ENCODE measurements at places on chromosomes 7 and 10. TPM values are rescaled to one million over a fixed set of nuclear protein-coding genes. Genes with fewer than 3 reads are reported as not detected.

Gene CHCHD2
- total RNA-seq, result not detected

Gene HMX3
- 0.35 TPM for total RNA-seq

Gene ARL3
- 9.4 TPM for total RNA-seq

Gene ARHGEF35
- total RNA-seq, result 26.3 TPM

Gene KBTBD2
- 34.9 TPM for total RNA-seq

DNA sequence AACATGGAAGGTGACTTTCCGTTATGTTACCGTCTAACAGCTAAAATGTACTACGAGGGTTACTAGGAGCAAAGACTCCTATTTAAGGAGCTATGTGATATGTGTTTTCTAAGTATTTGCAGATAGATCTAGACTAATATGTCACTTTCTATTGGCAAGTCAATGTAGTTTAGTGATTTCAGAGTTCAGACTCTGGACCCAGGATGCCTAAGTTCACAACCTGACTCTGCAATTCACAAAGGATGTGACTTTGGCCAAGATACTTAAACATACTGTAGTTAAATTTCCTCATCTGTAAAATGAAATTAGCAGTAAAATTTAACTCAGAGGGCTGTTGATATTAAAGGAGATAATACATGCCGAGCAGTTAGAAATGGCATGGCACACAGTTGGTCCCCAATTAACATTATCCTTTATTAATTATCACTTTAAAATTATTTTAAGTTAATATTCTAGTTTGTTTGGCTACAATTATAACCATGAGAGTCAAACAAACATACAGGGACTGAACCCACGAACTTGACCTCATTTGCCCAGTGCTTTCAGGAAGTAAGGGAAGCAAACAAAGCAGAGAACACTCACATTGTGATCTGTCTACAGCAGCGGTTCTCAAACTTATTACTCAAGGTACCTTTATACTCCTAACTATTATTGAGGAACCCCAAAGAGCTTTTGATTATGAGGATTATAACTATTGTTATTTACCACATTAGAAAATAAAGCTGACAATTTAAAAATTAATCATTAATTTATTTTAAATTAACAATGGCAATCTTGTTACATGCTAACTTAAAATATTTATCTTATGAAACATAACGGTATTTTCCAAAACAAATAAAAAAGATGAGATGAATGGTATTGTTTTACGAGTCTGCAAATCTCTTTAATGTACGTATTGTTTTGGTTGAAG lies 94.4 kb downstream of the ANK3 start:
- no peak for DNase-seq

GRCh38 chr7:114957444-114957843 lies 35.5 kb downstream of the MDFIC start:
- DNase-seq, result no peak

DNA sequence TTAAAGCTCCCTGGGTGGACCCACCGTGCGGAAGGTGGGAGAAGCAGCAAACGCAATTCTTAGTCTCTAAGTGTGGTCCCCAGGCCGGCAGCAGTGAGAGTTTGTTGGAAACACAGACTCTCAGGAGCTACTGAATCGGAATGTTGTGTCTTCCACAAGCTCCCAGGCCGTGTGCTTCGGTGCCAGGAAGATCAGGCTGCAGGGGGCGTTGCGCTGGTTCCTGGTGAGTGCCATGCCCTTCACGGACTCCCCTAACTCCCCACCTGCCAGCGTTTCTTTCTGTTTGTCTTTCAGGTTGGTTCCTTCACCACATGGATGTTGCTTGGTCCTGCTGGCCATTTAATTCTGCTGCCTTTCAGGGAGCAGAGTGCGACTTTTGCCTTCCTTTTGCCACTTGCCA lies 91.2 kb upstream of the PITRM1 start:
- no peak for DNase-seq

DNA sequence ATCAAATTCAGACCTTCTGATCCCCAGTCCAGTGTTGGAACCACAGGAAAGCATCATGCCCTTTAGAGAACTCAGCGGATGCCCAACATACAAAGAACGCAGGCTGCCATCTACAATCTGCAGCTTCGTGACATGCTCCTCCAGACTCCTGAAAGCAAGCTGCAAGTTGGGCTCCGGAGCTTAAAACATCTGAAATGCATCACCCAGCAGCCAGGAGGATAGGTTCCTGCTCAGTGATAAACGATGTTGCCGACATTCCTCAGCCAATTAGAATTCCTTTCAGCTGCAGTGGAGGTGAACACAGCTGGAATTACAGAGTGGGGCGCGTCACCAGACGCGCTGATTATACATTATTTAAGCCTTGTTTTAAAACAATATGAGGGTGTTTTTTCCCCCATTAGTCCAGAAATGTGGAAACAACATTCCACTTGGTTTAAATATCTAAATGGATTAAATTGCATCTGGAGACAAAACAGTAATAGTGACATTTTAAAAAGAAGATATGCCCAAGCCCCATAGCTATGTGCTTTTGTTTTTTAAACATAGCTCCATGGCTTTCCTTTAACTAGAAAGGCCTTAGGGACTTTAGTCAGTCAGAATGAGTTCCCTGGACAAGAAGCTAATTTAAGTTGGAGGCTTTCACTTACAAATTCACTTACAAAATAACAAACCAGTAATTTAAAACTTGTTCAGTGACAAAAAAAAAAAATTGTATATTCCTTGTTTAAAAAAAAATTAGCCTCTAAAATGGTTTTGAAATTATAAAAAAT lies 6.3 kb downstream of the SMURF1 start:
- DNase-seq, result peak; percentile 94

DNA sequence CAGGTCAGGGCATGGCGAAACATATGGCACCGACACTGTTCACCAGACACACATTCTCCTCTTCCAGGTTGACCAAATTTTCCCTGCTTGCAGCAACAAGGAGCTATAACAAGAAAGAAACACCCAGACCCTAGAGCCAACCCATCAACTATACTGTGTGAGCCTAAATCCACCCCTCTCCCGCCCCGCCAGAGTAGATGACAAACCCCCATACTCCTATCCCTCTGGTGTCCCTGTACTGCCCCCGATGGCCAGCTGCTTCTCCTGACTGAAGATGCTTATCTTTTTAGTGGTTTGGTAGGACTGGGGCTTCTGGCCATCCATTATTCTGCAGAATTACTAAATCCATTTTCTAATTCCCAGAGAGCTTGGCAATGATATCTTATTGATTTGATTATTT lies 70.1 kb upstream of the EEPD1 start:
- DNase-seq, result peak; percentile 60

- no peak for DNase-seq
Measured at GRCh38 chr7:42961170-42961569, 29.0 kb downstream of the MRPL32 start.

GRCh38 chr10:49827297-49827696 lies 65.2 kb upstream of the OGDHL start:
- DNase-seq, result peak; percentile 40

DNA sequence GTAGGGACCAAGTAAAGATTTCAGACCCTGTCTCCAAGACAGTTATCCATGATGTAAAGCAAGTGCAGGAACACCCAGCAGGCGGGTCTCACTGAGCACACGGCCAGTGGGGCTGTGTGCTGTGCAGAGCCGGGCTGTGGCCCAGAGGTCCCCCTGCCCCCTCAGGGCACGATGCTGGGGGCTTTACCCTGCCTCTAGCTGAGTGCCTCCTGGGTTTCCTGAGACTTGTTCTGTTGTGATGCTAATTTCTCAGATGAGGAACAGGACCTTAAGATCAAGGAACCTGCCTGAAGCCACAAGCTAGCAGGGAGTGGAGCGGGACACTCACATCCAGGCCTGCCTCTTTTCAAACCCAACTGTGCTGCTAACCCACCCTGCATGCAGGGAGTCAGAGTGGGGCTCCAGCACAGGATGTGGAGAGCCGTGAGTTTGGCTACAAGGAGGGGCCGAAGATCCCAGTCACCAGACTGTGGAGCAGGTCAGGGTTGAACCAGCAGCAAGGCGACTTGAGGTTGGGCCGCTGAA lies 76.1 kb upstream of the LYZL2 start:
- peak; percentile 21 for DNase-seq

DNA sequence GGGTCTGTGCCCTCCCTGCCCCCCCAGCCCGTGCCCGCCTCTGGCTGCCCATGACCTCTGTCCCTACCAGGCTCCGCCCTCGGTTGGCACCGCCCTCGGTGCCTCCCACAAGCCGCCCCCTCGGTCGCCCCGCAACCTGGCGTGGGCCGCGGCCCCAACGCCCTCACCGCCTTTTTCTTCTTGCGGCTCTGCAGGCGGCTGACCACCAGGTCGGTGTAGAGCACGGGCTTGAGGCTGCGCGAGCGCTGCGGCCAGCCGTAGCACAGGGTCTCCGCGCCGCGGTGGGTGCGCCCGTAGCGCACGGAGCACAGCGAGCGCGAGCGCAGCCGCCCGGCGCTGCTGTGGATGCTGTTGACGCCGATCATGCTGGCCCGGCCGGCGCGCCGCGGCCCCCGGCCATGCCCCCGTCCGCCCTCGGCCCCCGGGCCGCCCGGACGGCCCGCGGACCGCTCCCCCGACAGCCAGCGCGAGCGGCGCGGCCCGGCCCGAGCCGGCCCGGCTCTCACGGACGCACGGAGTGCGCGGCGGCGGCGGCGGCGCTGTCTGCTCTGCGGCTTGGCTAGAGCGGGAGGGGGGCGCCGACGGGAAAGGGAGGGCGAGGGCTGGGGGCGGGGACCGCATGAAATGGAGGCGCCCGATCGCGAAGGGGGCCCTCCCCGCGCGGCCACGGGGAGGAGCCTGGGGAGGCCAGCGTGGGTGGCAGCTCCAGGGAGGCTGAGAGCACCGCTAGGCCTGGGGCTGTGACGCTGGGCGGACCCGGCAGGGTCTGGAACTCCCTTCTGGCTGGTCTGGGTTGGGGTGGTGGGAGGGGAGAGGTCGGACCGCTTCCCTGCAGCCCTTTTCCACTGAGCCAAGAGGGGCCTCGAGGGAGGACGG lies 9.6 kb downstream of the PSD start:
- DNase-seq, result peak; percentile 64

DNA sequence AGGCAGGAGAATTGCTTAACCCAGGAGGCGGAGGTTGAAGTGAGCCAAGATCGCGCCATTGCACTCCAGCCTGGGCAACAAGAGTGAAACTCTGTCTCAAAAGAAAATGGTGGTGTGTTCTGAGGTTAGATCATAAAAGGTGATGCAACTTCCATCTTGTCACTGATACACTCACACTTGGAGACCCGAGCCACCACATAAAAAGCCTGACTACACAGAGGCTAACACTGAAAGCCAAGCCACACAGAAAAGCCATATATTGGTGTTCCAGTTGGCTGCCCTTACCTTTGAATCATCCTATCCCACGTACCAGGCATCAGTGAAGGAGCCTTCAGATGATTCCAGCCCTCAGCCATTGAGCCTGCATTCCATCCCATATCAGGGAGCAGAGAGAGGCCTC lies 4.0 kb downstream of the MORN4 start:
- no peak for DNase-seq

GRCh38 chr7:155631155-155631554 lies 13.3 kb upstream of the RBM33 start:
- no peak for DNase-seq

DNA sequence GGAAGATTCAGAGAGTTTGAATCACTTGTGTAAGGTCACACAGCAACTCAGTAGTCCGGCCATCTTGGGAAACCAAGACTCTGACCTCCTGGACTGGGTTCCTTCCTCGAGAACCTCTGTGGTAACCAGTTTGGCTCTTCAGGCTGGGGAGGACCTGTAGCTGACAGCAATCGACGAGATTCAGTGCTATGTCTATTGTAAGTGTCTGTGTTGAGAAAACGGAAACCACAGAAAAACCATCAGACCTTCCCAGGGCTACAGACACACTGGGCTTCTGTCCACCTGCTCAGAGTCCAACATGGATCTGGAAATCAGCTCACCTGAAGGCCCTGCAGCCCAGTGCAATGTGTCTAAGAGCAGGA lies 403.7 kb downstream of the RPS24 start:
- no peak for DNase-seq
